ENCODE measurements at places on chromosomes 7 and 10.

DNA sequence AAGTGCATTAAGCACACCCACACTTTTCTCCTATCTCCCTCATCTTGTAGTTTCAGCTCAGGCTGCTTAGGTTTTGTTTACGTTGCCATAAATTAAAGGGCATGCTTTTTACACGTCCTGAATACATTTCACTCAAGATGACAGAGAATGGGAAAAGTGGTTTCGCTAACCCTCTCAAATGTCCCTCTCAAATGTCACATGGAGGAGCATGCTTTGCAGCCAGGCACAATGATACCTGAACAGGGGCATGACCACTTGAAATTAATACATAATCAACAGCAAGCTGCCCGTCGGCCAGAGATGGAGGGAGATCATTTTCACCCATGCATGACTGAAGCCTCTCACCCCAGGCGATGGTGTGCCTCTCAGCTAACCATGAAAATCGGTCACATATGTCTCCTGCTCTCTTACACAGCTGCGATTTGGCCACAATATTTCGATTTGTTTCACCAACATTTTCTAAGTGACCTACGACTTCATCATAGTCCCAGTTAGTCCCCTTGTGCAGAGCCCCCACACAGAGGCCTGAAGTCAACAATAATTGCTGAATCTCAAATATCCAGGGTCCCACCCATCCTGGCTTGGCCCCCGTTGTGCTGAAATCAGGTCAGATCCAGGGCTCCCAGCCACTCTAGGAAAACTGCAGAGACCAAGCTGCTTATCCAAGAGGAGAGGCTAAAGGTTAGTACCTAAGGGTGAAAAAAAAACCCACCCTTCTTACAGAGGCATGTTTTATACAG, 373.9 kb upstream of the NFE2L3 start:
- DNase-seq, result no peak

DNA sequence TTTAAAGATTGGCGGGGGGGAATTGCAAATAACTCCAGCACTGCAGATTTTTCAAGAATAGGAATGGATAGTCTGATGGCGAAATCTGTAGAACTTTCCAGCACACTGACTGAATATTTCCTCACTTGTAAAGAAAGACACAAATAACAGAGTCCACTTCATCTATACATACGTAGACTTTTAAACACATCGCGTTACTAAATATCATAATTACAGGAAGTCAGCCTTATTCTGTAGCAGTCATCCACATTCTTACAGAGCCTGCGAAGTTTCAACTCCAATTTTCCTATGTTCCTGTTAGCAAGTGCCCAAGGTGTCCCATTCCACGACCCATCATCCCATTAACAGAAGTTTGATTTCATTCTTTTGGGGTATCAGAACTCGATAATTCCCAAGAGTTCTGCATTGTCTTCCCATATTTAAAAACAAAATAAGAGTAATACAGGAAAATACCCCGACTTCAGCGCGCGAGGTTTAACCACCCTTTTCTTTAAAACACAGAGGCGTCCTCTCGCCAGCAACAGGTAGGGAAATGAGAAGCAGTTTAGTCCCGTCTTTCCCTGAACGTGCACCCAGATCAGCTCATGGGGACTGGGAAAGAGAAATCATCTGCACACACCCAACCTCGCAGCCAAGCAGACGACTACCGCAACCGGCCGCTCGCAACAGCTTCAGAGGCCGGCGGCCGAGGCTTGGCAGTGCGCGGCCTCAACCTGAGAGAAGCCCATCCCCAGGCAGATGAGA, 880 bp downstream of the HERC4 start:
- DNase-seq, result peak; percentile 42

- DNase-seq, result no peak
These were observed 137.4 kb downstream of the MGMT start for GRCh38 chr10:129604333-129605032.

- no peak for DNase-seq
These were observed 11.8 kb downstream of the FERD3L start for GRCh38 chr7:19133390-19133789.

GRCh38 chr10:133444342-133445267, 9.1 kb upstream of the SCART1 start:
- DNase-seq, result no peak

- DNase-seq, result no peak
These were observed 108.7 kb downstream of the LARP4B start for GRCh38 chr10:822661-823367.

DNA sequence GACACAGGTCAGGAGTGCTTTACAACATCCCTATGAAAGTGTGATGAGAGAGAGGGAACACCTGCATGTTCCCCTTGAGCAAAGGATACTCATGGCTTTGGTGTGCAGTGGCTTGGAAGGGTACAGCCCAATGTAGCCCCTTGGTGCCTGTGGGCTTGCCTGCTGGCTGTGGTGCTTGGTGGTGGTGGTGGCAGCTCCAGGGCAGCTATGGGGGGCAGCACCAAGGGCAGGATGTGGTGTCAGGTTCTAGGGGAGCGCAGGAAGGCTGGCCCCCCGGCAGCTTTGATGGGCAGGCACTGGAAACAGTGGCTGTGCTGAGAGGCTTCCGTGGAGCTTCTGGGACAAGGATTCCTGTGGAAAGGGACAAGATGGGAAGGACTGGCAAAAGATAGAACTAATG, 464.0 kb upstream of the ZMIZ1 start:
- no peak for DNase-seq
